ENCODE measurements at places on chromosomes 3 and 15.
A peak's percentile ranks its signal among the peaks of the same experiment; 100 is the strongest.

GRCh38 chr3:85632921-85633320, 674.1 kb downstream of the CADM2 start:
- DNase-seq, result no peak

GRCh38 chr3:186081678-186082077, 27.2 kb downstream of the ETV5 start:
- DNase-seq, result no peak

DNA sequence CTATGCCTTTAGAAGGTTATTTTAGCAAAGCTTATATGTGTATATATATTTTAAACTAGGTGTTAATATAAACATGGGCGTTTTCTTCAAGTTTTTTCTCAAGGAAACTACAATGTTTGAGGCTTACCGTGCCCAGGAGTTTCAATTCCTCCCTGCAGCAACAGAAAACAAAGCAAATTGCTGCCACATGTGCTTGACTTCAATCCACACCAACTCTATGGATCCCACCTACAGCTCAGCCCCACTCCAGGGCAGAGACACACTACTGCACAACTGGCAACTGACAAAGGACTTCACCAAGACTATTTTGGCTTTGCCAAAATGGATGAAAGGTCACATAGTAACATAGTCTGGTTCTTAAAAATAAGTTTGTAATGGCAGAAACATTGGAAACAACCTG, 346.6 kb downstream of the ERC2 start:
- DNase-seq, result no peak

GRCh38 chr3:40645883-40646282, 121.1 kb downstream of the ZNF621 start:
- DNase-seq, result peak; percentile 16

- DNase-seq, result peak; percentile 67
These were observed 632 bp upstream of the CRELD1 start for GRCh38 chr3:9932843-9933560.

DNA sequence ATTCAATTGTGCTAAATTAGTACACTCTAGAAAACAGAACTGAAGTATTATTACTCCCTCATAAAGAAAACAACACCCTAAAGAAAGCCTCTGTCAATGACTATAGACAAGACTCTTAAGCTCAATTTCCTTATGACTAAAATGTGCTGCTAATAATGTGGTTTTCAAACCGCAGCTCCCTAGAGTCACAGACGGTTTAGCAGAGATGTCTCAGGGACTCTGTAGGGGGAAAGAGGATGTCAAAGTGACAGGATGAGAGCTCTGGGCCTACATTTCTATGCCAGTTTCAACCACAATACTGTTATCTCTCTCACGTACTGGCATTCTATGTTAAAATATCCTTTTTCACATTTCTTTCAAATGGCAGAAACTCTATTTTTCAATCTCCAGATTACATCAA, 37.6 kb upstream of the WDR49 start:
- no peak for DNase-seq

- DNase-seq, result no peak
These were observed 108.2 kb downstream of the THSD4 start for GRCh38 chr15:71223516-71223915.

DNA sequence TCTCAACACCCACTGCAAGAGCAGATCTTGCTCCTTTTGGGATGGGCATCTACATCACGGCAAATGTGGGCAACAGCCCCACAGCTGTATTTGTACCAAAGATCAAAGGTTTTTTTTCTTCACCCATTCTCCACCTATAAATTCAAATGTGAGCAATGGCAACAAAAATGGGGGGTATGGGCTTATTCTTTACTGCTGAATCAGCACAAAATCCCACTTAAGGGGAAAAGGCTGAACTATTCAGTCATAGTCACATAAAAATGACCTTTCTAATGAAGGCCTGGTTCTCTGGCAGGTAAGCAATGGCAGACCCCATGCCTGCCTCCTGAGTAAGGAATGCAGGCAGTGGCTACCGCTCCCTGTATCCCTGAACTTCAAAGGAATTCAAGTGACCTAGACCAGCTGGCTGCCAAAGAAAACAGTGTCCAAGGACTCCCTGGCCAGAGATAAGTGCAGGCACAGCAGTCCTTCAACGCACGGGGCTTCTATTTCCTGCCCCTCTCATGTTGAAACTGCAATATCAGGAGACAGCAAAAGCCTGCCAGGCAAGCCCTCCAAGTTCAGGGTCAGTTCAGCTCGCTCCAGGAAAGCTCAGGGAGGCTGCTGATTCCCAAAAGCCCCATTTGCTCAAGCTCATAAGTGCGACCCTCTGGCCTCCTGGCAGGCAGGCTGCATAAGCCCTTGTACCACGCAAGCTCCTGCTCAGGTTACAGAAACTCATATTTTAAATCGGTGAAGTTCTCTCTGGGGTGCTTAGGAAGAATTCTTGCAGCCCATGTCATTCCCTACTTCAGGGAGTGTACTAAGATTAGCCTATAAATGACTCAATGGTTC, 134.1 kb downstream of the PDZRN3 start:
- peak; percentile 11 for DNase-seq

DNA sequence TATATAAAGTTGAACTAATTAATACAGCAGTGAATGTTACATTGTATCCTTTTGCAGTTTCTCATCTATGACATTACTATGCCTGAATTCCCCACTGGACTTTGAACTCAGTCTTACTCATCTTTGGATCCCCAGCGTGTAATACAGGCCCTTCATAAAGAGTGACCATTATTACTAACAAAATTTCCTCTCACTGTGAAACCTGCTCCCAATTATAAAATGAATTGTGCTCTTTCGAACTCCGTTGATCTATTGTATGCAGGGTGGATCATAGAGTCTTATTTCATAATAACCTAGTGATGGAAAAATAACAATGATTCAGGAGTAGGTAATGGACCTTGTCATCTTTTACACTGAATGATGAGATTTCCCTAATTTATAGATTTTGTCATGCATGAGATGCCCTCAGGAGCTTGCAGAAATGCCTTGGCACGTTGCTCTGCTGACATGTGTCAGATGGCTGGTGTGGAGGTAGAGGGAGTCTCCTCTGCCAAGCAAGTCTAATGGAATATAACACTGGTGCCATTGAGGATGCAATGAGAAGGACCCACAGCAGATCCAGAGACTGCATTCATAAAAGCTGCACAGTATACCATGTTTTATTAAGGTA, 25.5 kb downstream of the B3GNT5 start:
- DNase-seq, result no peak

DNA sequence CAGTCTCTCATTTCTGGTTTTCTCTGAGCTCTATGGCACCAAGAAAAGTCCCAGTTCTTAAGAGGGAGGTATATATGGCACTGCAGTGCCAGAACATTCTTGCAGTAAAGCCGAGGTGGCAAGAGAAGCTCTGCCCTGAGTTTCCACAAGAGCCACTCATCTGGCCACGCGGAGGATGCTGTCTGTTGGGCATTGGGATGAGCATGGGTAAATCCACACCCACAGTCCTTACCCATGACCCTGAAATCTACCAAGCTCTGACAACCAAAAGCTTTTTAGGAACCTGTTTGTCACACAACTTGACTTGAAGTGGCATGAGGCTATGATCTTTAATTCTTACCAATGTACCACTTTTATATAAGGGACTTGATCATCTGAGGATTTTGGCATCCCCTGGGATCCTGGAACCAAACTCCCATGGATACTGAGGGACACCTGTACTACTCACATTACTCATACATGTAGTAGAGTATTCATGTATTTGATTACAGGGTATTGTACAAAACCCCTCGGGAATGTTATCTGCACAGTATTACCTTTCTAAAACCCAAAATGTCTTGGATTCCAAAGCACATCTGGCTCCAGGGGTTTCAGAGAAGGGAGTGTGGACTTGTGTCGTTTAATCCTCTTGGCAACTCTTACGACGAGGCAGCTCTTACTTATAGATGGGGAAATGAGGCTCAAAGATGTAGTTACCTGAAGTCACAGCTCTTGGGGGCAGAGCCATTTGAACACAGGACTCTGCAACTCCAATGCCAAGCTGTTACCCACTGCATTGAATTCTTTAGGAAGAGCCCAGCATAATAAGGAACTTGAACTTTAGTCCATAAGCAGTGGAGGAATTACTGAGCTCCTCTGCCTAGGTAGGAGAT, 8.8 kb downstream of the RPL32 start:
- DNase-seq, result no peak

- DNase-seq, result no peak
These were observed 5.7 kb downstream of the PLCH1 start for GRCh38 chr3:155739154-155739553.

GRCh38 chr3:128603811-128604775, 46.5 kb downstream of the RPN1 start:
- no peak for DNase-seq

GRCh38 chr3:9912294-9912935, 4.5 kb upstream of the IL17RC start:
- no peak for DNase-seq

DNA sequence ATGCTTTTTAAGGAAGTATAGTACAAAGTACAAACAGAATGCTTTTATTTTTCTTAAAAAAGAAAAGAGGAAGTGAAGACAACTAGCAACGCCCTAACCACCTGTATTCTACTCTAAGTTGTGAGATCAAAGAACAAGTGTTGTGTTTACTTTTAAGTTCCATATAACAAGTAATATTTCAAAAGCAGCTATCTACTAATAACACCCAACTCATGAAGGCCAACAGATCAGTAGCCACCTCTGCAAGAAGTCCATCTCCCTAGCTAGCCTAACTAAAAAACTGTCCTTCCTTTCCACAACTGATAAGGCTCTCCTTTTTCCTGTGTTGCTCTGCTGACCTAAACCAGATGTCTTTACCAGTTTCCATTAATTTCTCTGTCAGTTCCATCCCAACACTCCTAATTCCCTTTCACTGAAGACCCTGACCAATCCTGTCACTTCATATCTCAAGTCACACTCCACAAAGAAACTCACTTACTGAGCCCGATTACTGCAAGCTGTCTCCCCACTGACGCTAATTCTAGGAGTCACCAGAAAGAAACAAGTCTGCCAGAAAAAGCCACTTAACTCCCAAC, 26.9 kb downstream of the PHC3 start:
- no peak for DNase-seq

DNA sequence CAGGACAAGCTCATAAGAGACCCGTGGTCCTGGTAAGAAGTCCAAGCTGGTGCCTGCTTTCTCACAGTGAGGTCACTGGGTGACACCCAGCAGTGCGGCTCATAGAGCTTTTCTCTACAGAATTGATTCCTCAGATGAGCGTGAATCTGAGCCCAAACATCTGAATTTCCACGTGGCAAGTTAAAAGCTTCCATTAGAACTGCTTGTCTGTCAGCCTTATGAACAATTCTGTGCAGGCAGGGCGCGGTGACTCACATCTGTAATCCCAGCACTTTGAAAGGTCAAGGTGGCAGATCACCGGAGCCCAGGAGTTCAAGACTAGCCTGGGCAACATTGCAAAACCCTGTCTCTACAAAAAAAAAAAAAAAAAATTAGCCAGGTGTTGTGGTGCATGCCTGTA, 113.1 kb upstream of the ABHD17C start:
- no peak for DNase-seq

- no peak for DNase-seq
These were observed 68.8 kb upstream of the IQSEC1 start for GRCh38 chr3:13141991-13142412.

GRCh38 chr3:133521946-133522345, 51.5 kb upstream of the CDV3 start:
- no peak for DNase-seq

GRCh38 chr3:99410789-99411311, 227.5 kb upstream of the COL8A1 start:
- no peak for DNase-seq

DNA sequence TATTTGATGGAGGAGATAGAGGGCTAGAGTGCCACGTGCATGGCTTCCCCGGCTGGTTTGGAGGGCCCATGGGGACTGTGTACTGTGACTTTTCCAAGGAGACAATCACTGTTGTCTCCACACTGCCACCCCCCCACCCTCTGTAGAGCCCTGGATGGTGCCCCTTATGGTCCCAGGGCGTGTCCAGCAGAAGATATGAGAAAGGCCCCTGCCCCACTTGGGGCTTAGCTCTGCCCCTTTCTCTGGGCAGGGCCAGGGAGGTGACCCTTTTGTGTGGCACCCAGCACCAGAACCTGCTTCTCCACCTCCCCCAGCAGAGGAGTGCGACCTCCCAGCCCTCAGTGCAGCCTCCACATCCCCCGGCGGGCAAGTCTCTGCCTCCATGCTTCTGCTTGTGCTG, 32.1 kb downstream of the SPSB4 start:
- no peak for DNase-seq

DNA sequence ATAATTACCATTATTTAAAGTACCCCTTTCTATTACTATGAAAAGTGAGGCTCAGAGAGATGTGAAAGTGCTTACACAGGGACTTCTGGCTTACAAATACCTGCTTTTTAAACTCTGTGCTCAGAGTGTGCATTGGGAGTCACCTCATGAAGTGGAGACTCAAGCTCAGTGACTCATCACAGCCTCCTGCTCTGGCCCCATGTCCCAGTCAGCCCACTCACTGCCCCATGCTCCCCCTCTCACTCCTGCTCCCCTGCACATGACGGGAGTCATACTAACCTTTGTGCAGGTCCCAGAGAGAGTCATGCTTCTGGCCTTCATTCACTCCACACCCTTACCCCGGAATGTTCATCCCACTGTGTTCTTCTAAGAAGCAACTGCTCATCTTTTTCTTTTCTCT, 20.2 kb downstream of the CCR1 start:
- DNase-seq, result no peak

- DNase-seq, result peak; percentile 11
These were observed 393.7 kb upstream of the C2CD4B start for GRCh38 chr15:62558640-62559380.

- no peak for DNase-seq
These were observed 124.0 kb downstream of the ADAMTS9 start for GRCh38 chr3:64563751-64564150.

- no peak for DNase-seq
These were observed 49.7 kb downstream of the KLHL25 start for GRCh38 chr15:85745023-85745422.

DNA sequence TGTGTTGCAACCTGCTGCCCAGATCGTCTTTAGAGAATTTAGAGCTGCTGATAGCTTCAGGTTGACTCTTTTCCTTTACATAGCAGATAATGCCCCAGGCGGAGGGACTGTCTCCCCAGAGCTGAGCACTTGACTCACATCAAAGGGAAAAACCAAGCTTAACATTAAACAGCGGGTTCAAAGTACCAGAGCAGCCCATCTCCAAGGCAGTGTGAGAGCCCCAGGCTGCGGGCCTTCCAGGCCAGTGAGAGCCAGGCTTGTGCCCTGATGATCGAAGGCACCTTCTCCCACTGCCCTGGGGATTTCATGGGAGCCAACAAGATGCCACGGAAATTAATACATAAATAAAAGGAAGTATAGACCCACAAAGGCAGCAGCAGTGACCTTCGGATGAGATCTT, 275.6 kb downstream of the XXYLT1 start:
- no peak for DNase-seq

GRCh38 chr3:56818156-56818985, 16.6 kb upstream of the ARHGEF3 start:
- DNase-seq, result no peak

- no peak for DNase-seq
These were observed 44.0 kb downstream of the EIF4E3 start for GRCh38 chr3:71681224-71681668.

- no peak for DNase-seq
These were observed 146.5 kb downstream of the XXYLT1 start for GRCh38 chr3:195124378-195124992.

- DNase-seq, result no peak
These were observed 172.7 kb downstream of the WDR72 start for GRCh38 chr15:53586799-53587198.

GRCh38 chr3:70049761-70050160, 50.2 kb downstream of the SAMMSON start:
- DNase-seq, result no peak
